NCI-H2081 (cell line): ENCODE measurements at places on chromosomes 7 and 10.

DNA sequence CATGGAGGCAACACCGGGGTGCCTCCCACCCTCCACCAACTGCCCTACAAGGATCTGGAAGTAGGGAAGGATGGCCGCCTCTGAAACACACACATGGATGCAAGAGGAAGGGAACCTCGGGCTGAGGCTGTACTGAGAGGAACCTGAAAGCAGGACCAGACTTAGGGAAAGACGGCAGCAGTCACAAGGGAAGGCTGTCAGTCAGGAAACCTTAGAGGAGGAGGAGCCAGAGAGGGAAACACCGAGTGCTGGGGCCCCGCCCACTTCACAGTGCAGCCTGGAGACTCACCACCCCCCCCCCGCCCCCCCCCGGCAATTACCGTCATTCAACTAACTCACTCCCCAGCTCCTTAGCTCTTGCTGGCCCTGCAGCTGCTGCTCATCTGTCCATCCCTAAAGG lies 2.5 kb downstream of the CYREN start:
- no peak for DNase-seq

DNA sequence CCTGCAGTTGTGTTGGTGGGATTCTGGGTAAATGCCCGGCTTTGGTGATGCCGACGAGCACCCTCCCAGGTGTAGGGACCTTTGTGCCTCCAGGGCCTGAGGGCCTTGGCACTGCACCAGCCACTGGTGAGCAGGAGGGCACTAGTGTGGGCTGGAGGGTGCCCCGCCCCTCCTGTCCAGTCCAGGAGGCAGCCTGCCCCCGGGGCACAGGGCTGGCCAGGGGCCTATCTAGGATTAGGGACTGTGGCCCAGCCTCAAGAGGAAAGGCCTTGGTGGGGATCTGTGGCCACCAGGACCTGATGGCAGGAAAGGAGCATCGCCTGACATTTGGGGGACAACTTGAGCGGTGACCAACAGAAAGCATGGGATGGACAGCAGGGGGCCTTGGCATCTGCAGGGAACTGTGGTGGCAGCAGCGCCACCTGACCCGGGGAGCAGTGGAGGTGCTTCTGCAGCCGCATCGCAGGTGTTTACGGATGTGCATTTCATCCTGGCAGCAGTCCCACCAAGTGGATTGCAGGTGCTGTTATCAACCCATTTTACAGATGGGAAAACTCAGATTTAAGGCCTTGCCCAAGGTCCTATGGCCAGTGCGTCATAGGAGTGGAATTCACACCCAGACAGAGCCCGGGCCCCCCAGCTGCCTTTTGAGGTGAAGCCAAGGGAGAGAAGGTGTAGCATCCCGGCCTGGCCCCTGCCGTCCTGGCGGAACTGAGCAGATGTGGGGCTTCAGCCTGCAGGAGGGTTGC lies 11.1 kb downstream of the ZNF316 start:
- DNase-seq: no peak

- no peak for DNase-seq
Measured at GRCh38 chr10:12482587-12482986, 133.2 kb downstream of the CAMK1D start.

GRCh38 chr7:150945853-150946420 lies 32.2 kb downstream of the KCNH2 start:
- no peak for DNase-seq

GRCh38 chr7:121235201-121235600 lies 93.6 kb upstream of the WNT16 start:
- no peak for DNase-seq
